ENCODE measurements at places on chromosomes 5 and 9.

DNA sequence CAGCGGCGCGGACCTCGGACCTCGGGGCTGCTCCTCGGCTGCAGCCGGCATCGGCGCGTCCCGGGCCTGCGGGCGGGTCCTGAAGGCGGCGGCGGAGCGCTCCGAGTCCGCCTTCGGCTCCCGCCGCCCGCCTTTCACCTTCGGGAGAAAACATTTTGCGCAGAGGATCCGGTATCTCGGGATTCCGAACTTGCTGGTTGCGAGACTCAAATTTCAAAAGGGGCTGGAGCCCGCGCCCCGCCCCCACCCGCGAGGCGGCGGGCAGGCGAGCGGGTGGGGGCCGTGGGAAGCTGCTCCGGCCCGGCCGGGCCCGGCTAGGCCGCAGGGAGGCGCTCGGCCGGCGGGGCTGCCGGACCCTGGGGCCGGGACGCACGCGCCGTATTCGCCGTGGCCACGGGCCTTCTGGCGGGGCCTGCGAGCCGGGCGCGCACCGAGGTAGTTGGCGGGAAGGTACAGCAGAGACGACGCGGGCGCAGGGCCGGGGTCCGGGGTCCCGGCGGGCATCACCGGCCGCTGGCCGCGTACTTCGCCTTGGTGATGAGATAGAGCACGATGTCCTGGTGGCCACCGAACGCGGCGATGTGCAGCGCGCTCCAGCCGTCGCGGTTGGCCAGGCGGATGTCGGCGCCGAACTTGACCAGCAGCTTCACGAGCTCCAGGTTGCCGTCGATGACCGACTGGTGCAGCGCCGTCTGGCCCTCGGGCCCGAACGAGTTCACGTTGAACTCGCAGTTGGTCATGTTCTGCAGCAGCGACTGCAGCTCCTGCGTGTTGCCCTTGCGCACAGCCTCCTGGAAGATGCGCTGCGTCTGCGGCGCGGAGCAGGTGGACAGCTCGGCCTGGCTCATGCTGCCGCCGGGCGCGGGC is 757 bp downstream of the NRARP start:
- DNase-seq = no peak

DNA sequence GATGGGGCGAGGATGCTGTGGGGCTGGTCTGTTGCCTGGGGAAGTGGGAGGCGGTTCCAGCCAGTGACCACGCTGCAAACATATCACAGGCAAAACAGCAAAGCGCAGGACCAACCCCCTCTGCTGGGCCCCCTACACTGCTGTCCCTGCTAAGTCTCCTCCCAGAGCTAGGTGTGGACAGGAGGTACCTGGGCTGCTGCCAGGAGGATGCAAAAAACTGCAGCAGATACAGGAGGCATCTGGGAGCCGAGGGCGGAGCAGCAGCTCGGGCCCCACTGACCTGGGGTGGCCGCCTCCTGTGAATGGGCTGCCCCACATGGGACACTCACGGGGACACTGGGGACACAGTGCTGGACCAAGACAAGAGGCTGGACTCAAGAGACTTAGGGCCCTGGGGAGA is 48.0 kb upstream of the PHYKPL start:
- no peak for DNase-seq

DNA sequence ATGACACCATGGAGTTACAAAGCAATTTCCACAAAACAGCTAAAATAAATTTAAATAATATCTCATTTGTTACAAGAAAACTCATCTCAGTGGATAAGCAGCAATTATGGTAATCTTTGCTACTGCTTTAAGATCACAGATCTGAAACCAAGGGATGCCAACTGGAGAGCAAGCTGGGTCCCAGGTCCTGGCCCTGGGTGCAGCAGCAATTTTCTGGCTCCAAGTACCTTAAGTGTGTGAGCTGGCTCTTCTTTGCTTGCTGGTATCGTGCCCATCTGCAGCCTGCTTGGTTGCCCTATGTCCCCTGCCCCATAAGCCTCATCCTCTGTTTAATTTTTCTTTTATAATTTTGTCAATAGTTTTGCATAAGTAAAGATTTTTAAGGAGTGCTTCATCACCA is 41.5 kb upstream of the DIRAS2 start:
- DNase-seq = no peak

DNA sequence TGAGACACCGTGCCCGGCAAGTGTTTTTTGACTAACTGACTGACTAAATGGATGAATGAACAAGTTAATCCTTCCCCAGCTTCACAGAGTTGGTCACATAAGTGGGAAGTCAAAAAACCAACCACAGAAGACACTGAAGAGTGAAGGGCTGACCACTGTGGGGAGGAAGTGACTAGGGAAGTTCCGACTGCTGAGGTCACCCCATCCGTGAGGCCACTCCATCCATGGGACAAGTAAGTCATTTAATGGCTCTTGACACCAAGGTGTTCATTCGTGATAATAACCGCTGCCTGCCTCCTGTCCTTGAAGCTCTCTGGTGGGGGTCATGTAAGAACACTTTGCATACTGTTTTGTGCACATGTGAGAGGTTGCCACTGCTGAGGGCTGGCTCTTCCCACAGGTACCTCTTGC is 22.2 kb upstream of the CXCL14 start:
- no peak for DNase-seq

GRCh38 chr5:150999704-151000442 is 20.5 kb upstream of the GPX3 start:
- DNase-seq = no peak

- no peak for DNase-seq
Observed at GRCh38 chr5:37037840-37038239, 161.3 kb downstream of the NIPBL start.

DNA sequence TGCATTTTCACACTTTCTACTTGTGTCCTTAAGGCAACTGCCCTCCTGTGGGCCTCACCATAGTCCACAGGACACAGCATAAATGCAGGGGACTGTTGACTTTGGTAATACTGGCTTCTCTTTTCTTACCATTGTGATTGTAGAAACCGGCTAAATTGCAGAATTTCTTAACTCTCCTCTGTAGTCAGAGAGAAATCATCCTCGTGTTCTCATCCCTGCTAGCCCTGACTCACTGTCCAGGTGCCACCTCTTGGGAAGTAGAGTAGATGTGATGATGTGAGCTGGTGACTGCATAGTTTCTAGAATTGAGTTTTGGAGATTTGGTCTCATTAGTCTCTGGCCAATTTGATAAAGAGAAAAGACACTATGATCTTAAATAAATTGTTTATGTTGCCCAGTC is 5.5 kb downstream of the PHF24 start:
- DNase-seq = no peak

- DNase-seq = no peak
Observed at GRCh38 chr9:131019388-131020239, 10.6 kb downstream of the LAMC3 start.

DNA sequence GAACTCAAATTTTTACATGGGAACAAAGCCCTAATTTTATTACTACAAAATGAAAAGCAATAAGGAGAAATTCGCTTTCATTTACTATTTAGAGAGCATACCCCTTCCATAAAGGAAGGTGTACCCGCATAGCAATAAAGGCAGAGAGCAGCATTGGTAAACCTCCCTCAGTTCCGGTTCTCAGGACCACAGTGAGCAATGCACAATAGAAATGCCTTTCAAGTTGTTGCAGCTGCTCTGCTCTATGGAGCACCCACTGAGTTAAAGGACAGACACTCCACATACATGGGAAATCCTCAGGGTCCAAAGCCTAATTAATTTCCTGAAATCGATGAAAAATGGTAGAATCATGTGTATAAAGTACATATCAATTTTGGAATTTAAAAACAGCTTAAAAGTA is 89.9 kb upstream of the MPDZ start:
- no peak for DNase-seq

GRCh38 chr5:67897980-67898379 is 317.6 kb upstream of the PIK3R1 start:
- DNase-seq = no peak

DNA sequence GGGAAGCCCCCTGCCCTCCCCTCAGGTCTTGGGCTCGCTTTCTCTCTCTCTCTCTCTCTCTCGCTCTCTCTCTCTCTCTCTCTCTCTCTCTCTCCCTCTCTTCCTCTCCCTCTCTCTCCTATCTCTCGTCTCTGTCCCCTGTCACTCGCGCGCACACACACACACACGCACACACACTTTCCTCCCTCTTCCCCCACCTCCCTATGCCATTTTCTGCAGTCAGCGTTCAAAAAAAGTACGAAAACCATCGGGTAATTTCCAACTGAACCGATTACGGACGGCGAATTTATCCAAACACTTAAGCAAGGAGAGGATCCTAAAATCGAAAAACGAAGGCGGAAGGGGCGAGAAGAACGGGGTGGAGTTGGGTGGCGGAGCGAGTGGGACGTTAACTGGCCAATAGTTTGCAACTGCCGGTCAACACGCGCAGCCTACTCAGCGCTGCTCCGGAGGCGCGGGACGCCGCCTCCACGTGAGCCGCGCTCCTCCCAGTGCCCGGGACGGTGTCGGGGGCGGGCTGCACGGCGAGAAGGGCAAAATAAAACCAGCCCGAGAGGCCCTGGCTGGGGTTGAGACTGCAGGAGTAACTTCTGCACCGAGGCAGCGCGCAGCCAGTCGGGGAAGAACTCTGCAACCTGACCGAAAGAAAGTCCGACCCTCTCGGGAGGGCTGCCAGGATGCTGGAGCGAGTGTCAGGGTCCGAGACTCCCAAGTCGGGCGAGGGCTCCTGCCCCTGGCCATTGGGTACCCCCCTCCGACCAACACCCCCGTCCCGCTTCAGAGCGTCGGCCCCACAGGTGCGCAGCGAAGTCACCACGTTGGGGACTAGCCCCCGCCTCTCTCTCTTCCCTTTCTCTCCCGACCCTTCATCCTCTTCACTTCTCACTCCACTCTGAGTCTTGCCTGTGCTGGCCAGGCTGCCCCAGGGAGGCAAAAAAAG is 24.9 kb upstream of the ELAVL2 start:
- no peak for DNase-seq

DNA sequence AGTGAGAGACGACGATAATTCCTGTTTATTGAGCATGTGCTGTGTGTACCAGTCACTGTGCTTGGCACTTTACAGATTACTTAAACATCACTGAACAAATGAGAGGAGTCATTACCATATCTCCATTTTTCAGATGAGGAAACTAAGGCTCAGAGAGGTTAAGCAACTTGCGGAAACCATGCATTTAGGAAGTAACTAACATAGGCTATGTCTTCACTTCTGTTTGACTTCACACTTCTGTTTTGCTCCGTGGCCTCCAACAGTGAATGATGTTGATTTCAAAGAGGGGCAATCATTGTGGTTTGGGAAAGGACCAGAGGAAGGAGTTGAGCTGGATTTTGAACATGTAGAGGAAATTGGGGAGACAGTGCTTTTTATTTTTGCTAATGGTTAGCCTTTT is 16.7 kb downstream of the GCNT1 start:
- DNase-seq = no peak

- DNase-seq = no peak
Observed at GRCh38 chr9:14296495-14297113, 17.3 kb downstream of the NFIB start.

DNA sequence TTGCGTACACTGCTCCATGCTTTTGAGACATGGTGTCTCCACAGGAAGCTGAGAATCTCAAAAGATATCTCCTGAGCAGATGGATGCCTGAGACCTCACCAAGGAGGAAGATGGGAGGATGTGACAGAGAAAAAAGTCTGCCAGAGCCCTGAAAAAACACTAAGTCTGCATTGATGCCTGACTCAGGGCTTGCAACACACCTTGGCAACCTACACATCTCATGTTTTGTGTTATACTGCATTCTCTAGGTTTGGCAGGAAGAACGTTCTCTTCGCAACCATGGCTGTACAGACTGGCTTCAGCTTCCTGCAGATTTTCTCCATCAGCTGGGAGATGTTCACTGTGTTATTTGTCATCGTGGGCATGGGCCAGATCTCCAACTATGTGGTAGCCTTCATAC is 19.2 kb downstream of the SLC22A4 start:
- no peak for DNase-seq

- no peak for DNase-seq
Observed at GRCh38 chr5:66122379-66123034, 21.6 kb upstream of the SREK1 start.

GRCh38 chr9:115462623-115463022 is 344.7 kb upstream of the TNC start:
- DNase-seq = no peak

- DNase-seq = no peak
Observed at GRCh38 chr5:1835431-1835830, 34.2 kb downstream of the NDUFS6 start.

GRCh38 chr9:71025201-71025600 is 96.2 kb downstream of the TRPM3 start:
- DNase-seq = no peak

GRCh38 chr5:181189962-181190710 is 14.9 kb downstream of the TRIM7 start:
- peak; percentile 45 for DNase-seq

- DNase-seq = no peak
Observed at GRCh38 chr5:119395080-119395836, 39.4 kb downstream of the TNFAIP8 start.

- no peak for DNase-seq
Observed at GRCh38 chr5:179118756-179119414, 58.7 kb downstream of the ZNF354C start.

DNA sequence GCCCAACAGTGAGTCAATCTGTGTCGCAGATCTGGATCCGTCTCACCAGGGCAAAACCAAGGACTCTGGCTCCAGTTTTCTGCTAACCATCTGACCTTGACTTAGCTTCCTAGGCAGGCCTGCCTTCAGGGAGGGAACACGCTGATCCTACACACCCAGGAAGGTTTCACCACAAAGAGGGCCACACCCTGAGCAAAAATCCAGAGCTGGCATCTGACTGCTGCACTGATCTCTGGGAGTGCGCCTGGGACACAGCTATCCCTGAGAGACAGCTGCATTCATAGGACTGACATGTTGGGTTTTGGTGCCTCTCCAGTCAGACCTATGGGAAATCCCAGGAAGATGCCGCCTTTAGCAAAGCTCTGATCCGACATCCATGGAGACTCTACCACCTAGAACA is 47.5 kb downstream of the CDK5RAP2 start:
- no peak for DNase-seq

DNA sequence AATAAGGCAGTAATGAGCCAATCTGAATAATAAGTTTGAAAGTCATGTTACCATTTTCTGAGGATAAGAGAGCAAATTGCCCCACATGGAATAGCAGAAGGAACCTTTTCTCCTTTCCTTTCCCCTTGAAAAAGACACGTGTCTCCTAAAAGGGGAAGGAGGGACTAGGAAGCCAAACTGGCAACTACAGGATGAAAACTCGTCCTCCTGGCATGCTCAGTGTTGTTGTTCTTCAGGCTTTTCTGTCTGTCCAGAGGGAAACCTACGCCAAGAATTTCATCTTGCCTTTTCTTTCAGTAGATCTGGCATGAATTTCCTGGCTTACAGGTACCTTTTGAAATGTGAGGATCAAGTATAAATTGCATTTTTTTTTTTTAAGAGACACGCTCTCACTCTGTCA is 355.9 kb upstream of the TLE4 start:
- no peak for DNase-seq

- no peak for DNase-seq
Observed at GRCh38 chr5:9009931-9010651, 535.8 kb downstream of the SEMA5A start.

DNA sequence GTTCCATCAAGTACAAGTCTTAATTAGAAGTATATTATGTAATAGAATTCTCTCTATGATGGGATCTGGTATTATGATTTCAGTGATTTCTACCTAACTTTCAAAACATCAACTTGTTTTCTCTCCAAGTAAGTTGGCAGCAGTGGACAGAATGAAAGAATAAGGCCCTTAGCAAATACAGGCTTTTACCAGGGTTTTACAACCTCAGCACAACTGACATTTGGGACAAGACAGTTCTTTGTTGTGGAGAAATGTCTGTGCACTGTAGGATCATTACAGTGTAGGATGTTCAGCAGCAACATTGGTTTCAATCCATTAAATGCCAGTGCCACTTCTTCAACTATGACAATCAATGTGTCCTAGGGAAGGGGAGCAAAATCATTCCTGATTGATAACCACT is 48.8 kb downstream of the MLANA start:
- DNase-seq = no peak

- DNase-seq = no peak
Observed at GRCh38 chr5:167783145-167783817, 508.2 kb upstream of the WWC1 start.

Measured in CD4-positive, alpha-beta T cell treated with Interleukin-21 for 1 hour (primary cell).